ENCODE measurements at places on chromosomes 16 and 17.
A peak's percentile ranks its signal among the peaks of the same experiment; 100 is the strongest.

GRCh38 chr17:78714534-78714933 lies 67.5 kb downstream of the CYTH1 start:
- DNase-seq, result no peak

GRCh38 chr16:80743772-80744171 lies 60.6 kb downstream of the CDYL2 start:
- no peak for DNase-seq

DNA sequence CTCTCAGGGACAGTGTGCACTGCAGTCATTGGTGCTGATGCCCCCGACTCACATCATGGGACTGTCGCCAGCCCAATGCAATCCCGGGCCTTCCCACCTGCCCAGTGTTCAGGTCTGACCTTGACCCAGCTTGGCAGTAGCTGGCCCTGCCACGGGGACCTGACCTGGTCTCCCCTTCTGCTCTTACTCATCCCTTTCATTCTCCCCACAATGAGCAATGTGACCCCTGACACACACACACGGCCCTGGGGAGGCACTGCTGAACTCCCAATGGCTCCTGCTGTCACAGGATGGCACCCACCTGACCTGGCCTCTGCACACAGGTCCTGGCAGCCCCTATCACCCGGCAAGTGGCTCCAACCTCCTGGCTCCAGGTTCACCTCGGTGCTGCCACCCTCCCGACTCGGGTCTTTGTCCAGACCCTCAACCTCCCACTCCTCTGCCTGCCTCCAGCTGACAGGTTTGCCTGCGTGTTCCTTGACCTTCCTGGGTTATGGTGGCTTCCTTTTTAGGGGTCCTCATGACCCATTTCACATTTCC lies 6.6 kb downstream of the CD300C start:
- no peak for DNase-seq

GRCh38 chr17:11996722-11997146 lies 541 bp downstream of the ZNF18 start:
- DNase-seq, result no peak

DNA sequence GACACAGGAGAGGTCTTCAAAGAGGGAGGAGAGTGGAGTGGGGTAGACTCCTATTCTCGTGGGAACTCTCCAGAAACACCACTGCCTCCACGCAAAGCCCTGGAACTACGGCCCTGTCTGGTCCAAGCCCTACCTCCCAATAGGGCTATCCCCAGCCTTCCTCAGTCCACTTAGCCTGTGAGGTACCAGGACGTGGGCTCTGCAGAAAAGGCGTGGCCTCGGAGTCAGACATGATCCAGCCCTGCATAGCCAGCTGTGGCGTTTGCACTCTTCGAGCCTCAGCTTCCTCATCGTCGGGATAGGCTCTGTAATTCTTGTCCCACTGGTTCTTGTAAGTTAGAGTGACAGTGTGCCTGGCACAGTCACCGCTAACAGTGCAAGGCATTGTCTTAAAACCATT lies 13.8 kb downstream of the ENDOV start:
- DNase-seq, result no peak

- DNase-seq, result no peak
These were observed 116.0 kb upstream of the GOT2 start for GRCh38 chr16:58850019-58850677.

DNA sequence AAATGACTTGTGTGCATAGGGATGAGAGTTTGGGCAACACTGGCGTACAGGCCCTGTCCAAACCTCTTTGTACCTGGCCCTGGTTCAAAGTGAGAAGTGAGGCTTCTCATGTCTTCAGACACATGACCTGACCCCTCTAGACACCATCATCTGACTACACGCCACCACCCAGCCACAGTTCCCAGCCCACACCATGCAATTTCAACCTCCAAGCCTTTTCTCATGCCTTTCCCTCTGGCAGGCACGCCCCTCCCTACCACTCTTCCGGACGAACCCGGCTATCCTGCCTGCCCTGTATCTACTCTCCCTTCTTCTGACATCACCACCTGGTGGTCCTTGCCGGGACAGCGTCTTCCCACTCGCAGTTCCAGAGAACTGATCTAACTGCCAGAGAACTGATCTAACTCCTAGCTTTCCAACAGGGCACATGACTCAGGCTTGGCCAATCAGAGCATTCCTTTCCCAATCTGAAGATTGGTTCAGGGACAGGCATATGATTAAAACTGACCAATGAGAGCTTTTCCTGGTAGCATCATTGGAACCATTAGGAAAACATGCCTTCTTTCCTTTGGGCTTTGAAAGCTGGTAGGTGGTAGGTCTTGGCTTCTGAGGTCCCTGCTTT lies 27.1 kb upstream of the IL21R start:
- DNase-seq, result no peak

DNA sequence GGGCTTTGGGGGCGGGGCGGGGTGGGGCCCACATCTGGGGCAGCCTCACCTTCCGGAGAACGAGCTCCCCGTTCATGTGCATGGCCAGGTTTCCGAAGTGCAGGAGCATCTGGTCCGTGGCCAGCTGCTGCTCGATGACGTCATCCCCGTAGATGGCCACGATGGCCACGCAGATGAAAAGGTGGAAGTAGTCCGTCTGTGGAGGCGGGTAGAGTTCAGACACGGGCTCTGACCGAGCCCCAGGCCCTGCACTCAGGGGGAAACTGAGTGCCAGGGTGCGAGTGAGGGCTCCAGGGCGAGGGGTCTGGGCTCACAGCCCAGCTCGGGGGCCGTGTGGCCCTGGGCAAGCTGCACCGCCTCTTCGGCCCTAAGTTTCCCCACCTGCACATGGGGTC lies 93.7 kb downstream of the TBC1D16 start:
- DNase-seq, result no peak

GRCh38 chr16:27819356-27819755 lies 244.2 kb downstream of the GSG1L start:
- no peak for DNase-seq

GRCh38 chr16:4433228-4433627 lies 7.6 kb downstream of the DNAJA3 start:
- DNase-seq, result no peak

DNA sequence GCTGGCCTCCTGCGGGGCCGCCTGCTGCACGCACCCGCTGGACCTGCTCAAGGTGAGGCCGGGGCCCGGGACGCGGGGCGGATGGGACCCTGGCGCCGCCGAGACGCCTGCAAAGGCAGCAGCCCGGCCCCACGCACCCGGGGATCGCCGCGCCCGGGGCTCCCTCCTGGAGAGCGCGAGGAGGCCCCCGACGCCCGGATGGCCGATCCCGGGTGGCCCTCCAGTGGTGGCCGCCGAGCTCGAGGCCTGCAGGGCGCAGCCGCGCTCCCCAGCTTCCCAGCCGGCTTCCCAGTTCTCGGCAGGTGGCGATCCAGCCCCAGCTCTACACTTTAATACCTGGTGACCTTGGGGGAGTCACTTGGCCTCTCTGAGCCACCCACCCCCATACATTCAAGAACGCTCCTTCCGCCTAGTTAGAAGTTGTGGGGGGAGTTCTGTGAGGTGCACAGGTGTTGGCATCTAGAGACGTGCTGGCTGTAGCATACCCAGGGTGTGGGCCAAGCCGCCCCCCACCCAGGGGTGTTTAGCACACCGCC lies 452 bp downstream of the SLC25A10 start:
- DNase-seq, result no peak

GRCh38 chr16:6105115-6105514 lies 1007.5 kb upstream of the EEF2KMT start:
- DNase-seq, result no peak

DNA sequence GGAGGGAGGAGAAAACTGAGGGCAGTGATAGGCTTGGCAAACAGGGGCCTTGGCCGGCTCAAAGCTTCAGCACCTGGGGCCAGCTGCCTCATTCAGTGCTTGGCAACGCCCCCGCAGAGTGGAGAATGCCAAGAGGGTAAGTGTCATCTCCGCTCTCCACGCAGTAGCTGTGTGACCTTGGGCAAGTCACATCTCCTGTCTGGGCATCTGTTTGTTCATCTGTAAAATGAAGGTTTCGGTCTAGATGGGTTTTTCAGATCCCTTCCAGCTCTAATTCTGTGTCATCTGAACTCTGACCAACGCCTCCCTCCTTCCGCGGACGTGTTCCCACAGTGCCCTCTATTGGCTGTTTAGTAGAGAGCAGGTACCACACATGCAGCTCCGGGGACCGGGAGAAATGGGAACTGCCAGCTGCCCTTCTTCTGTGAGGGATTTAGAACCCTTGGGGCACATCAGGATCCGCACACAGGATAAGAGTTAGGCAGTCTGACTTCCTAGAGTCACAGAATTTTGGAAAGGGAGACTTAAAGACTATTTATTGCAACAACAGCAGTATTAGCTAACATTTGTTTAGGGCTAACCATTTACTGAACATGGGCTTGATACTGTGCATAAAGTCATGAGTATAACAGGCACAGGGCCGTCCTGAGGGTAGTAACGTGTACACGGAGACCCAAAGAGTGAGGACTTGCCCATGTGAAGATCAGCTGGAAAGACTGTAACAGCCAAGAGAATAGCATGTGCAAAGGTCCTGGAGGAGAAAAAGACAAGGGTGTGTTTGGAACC lies 26.8 kb downstream of the GP2 start:
- DNase-seq, result no peak

GRCh38 chr17:42016941-42017865 lies at the start of gene DNAJC7:
Gene DNAJC7 (minus strand): TSS chr17:42017439. CDS start chr17:42017416, 23 bp downstream.
- peak; percentile 44 for DNase-seq
